ENCODE measurements at places on chromosomes 1 and 21.

DNA sequence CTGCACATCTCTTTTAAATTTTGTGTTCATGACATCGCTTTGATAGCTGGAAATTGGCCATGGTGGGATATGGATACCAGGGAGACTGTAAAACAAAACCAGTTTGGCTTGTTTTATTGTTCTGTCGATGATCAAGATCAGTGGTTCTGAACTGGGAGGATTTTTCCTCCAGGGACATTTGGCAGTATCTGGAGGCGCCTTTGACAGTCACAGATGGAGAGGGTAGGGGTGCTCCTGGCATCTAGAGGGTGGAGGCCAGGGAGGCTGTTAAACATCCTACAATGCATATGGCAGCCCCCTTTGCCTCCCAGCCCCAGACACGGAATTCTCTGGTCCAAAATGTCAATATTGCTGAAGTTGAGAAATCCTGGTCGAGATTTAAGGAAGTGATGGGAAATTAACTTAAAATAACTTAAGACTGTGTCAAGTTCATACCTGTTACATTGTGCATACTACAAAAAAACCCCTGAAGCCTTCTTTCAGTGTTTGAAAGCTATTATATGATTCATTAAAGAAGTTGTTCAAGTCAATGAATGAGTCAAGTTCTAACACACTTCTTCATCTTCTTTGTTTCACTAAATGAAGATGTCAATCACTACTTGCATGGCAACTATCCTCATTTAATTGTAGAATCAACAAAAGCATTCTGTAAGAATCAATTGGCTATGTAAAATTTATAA, 150.9 kb downstream of the KCNJ6 start:
- DNase-seq, result no peak

DNA sequence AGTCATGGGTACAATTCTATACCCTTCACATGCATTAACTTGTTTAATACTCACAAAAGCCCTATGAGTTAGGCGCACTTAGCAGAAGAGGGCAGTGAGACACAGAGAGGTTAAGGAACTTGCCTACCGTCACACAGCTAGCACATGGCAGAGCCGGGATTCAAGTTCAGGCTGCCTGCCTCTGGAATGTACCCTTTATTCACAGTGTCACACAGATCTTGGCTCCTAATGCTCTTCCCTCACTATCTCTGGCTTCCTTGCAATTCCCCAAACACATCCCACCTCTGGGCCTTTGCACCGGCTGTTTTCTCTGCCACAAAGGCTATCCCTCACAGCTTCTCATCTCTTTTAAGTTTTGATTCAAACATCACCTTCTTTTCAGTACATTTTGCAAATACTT, 25.1 kb downstream of the COL16A1 start:
- DNase-seq, result no peak

DNA sequence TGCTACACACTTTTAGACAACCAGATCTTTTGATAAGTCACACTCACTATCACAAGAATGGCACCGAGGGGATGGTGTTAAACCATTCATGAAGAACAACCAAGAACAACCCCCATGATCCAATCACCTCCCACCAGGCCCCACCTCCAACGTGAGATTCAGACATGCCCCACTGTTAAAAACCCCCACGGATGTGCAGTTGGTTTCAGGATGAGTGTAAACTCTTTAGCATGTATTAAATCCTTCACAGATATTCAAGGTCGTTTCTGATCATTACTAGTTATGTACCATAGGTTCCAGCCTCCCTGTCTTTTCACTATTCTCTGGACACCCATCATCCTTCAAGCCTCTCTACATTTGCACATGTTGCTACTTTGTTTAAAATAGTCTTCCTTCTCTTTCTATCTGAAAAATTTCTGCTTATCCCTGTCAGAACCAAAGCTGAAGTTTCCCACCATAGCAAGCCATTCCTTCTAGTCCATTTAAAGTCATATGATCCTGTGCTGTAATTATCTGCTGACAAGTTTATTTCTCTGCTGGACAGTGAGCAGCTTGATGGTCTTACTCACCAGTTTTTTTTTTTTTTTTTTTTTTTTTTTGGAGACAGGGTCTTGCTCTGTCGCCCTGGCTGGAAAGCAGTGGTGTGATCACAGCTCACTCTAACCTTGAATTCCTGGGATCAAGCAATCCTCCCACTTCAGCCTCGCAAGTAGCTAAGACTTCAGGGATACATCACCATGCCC, 36.8 kb downstream of the MAP10 start:
- no peak for DNase-seq

GRCh38 chr21:18914570-18914969, 511.0 kb upstream of the TMPRSS15 start:
- DNase-seq, result no peak
